ENCODE measurements at places on chromosomes 2 and 18.
A peak's percentile ranks its signal among the peaks of the same experiment; 100 is the strongest.

DNA sequence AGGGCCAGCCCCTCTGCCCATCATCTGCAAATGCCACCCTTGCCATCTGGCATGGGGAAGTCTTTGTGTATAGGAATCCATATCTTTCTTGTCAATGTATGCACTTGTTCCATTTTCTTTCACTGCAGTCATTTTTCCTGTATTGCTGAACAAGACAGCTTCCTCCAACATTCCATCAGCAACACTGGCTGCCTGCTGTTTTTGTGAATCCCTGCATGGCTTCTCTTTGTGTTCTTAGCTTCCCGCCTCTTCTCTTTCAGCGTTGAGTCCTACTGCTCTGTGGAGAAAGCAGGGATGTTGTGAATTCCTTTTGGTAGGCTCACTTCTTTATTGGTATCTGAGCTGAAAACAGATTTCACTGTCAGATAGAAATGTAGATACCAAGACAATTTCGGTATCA, 150.0 kb downstream of the LPIN1 start:
- no peak for DNase-seq

GRCh38 chr2:185268651-185269050, 470.0 kb upstream of the FSIP2 start:
- no peak for DNase-seq

GRCh38 chr2:19116918-19117317, 241.5 kb downstream of the OSR1 start:
- no peak for DNase-seq

- DNase-seq: no peak
These were observed 210.0 kb upstream of the SIX3 start for GRCh38 chr2:44731505-44731904.

DNA sequence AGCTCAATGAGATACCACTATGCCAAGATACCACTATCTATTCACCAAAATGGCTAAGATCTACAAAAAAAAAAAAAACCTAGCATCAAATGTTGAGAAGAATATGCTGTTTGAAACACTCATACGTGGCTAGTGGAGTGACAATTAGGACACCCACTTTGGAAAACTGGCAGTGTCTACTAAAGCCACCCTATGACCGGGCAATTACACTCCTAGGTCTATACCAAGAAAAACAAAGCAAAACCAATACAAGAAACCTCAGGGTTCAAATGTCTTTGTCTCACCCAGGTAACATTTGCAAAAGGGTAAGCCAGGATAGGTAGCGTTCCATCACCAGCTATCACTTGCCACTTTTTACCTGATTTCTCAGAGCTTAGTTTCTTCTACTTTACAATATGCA, 123.6 kb upstream of the CAB39 start:
- DNase-seq: no peak

DNA sequence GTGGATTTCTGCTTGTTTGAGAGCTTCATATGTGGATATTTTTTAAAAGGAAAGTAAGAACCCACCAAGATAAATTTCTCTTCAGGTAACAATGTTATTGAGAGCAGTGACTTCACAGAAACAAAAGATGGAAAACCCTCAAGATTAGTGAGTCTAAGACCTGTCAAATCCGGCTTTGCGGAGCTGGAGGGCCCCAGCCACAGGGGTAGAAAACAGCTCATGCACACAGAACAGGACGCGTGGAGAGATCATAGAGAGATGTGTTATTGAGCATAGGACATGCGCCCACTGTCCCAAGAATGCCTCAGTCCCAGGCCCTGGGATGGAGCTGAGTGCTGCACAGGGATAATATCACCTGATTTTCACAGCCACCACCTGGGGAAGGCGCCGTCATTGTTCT, 21.3 kb downstream of the EDAR start:
- no peak for DNase-seq

DNA sequence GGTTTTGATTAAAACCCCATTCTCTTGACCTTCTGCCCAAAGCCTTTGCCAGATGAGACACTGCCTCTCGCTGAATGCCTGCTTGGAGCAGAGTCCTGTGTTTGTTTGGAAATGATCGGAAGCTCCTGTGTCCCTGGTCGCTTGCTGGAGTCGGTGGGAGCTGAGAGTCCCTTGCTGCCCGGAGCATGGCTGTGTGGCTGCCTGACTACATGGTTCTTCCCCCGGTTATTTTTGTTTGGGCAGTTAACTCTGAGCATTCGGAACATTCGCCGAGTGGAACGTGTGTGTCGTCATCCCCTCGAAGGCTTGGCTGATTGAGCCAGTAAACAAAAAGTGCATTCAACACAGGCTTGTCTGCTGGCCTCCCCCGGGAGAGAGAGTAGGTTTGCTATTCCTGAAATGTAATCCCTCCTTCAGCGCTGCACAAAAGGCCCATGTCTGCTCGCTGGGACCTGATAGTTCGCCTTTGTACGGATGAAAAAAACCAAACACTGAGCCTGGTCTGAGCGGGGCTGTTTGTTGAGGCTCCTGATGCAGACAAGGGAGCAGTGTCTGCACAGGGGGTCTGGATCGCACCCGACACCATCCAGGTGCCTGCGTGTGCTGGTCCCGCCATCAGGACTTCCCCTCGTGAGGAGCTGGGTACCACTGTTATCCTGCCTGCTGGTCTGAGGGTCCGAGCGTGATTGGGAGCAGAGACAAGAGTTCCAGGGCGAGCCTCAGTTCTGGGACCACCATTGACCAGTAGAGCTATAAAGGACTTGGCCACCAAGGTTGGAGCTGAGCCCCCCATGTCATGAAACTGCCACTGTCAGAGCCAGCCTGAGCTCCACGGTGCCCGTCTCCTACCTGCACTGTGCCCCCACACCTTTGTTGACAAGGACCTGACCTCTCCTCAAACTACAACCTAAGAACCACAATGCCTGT, 83.8 kb downstream of the AGAP1 start:
- DNase-seq: no peak

DNA sequence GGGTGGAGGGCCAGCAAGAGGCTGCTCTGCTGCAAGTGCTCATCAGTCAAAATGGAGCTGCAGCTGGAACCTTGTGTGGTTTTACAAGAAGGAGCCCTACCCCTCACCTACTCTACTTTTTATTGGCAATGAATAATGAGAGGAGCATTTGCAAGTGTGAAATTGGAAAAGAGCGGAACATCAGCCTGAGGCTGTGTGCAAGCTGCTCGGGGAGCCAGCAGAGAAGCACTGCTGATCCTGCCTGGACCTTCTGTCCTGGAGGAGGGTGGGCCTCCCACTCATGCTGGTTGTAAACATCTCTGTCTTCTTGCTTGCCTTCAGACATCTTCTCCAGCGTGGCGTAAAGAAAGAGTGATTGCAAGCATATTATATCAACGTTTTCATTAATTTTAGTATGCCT, 256.2 kb downstream of the DLGAP1 start:
- no peak for DNase-seq

DNA sequence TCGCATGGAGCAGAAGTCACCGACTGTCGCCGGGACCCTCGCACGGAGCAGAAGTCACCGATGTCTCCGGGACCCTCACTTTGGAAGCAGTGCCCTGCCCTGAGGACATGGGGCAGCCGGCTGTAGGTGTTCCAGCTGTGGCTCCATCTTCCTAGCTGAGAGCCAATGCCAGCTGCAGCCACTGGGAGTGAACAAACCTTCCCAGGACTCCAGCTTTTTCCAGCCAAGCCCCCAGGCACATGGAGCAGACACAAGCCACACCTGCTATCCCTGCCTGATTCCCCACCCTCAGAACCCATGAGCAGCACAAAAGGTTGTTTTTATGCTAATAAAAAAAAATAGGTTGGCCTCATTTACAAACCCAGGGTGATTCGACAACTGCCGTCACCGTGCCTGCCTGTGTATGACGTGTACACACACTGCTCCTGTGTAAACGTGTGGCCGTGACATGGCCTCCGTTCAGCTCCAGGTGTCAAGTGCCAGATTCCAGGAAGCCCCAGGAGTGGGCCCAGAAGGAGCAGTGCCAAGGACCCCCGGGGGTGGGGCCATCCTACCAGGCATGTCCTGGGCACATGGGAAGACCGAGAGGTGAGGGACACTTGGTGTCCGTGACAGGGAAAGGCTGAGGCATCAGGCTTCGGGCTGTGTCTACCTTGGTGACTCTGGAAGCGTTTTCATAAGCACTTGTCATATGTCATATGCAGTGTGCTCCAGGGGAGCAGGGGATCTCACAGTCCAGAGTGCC, 91.5 kb downstream of the EIPR1 start:
- no peak for DNase-seq

- no peak for DNase-seq
These were observed 36.7 kb downstream of the LMAN2L start for GRCh38 chr2:96703021-96703751.

GRCh38 chr2:239930871-239931771, 94.0 kb downstream of the NDUFA10 start:
- no peak for DNase-seq

DNA sequence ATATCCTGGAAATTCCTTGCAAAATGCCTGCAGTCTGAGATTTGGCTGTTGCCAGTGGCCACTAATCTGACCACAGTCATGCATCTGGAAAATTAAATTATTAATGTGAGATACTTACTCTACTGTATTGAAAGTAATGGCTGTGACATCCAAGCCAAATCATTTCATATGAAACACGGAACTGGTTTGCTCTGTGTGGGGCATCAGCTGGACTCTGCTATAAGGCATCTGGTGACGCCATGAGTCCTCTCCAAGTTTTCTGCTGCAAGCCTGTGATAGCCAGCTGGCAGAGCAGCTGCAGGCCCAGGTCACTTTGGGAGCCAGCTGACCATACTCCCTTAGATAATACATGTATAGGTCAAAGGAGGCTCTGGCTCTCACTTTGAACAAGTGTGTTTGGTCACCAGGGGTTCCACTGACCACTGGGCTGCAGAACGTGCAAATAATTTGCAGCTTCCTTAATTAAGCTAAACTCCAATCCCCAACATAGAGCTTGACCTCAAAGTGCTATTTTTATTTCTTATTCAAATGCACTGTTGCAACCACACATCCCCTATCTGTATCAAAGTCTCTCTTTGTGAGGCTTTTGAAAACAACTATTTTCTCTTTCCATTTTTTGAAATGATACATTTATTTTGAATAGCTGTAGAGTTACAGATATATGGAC, 152.9 kb downstream of the NCKAP5 start:
- DNase-seq: no peak

- DNase-seq: no peak
These were observed 941.3 kb upstream of the NXPH2 start for GRCh38 chr2:139721411-139721995.

DNA sequence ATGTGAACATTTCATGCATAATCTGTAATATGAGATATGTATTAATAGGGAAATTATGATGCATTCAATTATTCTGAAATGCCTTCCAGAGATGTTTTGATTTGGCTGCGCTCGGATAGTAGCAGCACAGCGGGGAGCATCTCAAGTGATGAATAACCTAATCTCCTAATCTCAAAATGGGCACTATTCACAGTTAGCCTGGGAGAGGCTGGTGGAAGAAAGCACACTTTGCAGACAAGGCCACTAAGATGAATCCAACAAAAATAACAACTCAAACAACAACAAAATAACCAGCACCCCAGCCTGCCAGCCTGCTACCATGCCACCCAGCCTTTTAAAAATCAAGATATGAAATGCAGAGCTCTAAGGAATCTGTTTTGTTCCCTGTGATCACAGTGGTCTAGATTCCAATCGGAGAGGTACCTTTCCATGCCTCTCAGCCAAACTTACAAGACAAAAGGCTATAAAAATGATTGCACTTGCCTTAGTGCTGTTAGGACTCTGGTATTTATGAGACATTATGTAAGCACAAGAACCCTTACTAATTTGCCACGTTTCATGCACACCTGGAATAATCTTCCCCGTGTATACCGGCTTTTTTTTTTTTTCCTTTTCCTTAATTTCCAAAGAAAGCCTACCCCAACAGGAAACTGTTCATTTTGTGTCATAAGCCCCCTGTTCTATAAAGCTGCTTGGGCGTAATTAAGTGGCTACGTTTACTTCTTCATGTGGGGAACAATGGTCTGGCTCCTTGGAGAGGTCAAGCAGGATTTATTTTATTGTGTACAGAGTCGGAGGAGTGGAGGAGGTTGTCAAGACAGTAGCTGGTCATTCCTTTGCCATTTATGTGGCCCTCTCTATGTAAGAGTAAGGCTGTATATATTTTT, 526.9 kb upstream of the FANCL start:
- DNase-seq: no peak

GRCh38 chr2:73175663-73176204, 26.6 kb upstream of the NOTO start:
- peak; percentile 61 for DNase-seq

GRCh38 chr2:122027510-122028217, 272.2 kb downstream of the TSN start:
- no peak for DNase-seq

- no peak for DNase-seq
These were observed 26.0 kb upstream of the ANXA4 start for GRCh38 chr2:69715964-69716363.

DNA sequence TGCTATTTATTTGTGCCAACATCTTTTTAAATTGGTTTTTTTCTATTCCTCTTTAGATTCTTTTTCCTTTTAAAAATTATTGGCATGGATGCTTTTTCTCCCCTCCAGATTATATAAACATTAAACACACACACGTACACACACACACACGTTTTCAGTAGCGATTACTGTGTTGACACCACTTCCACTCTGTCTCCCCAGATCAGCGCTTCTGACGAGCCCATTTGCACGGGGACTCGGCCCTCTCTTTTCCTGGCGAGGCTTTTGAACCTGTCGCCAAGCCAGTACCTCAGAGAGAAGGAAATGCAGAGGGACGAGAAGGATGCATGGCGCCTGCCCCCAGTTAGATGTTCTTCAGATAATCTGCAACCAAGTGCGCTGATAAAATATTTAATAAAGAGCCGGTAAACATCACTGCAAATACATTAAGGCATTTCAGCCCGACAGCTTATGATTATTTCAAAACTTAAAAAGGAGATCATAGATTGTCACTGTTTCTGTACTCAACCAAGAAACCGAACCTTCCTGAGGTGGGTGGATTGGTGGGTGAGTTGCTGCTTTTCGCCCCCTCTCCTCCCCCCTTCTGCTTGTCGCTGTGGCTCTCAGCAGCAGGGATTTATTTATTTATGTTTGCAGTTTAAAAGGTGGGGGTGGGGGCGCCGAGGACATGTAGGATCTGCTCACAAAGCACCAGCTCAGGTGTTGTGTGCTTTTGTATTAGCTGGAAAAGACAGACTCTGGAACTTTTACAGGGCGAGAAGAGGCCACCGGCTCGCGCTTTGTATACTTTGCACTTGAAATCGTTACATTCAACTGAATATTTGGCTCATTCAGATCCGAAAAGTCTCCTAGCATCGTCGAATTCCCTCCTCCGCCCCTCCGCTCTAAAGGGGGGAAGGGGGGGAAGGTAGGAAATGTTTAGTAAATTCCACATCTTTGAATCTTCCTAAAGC, 787 bp upstream of the TBR1 start:
- DNase-seq: no peak

- DNase-seq: no peak
These were observed 71.7 kb upstream of the SKOR2 start for GRCh38 chr18:47323158-47323557.
